ENCODE measurements at places on chromosomes 7 and 10.

- DNase-seq = no peak
Observed at GRCh38 chr7:7803715-7804178, 85.3 kb upstream of the RPA3 start.

- DNase-seq = no peak
Observed at GRCh38 chr10:24821986-24822385, 98.3 kb upstream of the ARHGAP21 start.

- DNase-seq = no peak
Observed at GRCh38 chr7:155809947-155810769, 2.1 kb downstream of the SHH start.

DNA sequence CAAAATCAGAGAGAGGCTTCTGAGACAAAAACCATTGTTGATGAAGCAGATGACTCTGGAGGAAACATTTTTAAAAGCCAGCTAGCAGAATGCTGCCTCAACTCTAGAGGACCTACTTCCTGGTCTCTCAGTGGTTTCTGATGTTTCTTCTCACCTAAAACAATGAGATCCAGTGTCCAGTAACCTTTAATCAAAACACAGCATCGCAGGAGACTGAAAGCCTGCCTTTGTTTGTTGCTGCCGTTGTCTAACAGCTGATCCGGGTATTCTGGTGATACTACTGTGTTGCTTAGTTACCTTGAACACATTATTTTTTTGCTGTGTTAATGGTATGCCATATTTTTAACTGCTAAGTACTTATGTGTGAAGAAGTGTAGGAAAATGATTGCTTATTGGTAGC, 70.9 kb downstream of the WIPF3 start:
- DNase-seq = no peak

GRCh38 chr10:91798649-91799611, 704 bp downstream of the TNKS2 start:
- peak; percentile 10 for DNase-seq

DNA sequence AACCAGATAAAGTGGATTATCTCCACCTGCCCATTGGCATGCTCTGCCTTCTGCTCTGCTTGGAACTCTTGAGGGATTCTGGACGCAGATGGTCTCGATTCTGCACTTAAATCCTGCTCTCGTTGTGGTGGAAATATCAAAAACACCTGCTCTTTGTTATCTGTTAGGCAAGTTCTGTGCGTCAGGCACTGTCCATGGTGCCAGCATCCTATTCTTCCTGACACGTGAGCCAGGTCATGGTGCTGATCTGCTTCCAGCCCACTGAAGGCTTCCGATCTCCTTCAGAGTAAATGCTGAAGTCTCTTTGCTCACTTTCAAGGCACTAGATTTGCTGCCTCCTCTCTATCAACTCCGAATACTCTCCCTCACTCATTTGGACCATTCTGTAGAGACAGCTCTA, 505.6 kb downstream of the HTR7 start:
- DNase-seq = no peak

All from stimulated activated CD8-positive, alpha-beta memory T cell treated with anti-CD3 and anti-CD28 coated beads, Interleukin-15, amount 100 ng/mL, for 1 hour (primary cell).